ENCODE measurements at places on chromosomes 12 and 14.

- no peak for DNase-seq
These were observed 78.9 kb downstream of the EMP1 start for GRCh38 chr12:13275241-13276085.

DNA sequence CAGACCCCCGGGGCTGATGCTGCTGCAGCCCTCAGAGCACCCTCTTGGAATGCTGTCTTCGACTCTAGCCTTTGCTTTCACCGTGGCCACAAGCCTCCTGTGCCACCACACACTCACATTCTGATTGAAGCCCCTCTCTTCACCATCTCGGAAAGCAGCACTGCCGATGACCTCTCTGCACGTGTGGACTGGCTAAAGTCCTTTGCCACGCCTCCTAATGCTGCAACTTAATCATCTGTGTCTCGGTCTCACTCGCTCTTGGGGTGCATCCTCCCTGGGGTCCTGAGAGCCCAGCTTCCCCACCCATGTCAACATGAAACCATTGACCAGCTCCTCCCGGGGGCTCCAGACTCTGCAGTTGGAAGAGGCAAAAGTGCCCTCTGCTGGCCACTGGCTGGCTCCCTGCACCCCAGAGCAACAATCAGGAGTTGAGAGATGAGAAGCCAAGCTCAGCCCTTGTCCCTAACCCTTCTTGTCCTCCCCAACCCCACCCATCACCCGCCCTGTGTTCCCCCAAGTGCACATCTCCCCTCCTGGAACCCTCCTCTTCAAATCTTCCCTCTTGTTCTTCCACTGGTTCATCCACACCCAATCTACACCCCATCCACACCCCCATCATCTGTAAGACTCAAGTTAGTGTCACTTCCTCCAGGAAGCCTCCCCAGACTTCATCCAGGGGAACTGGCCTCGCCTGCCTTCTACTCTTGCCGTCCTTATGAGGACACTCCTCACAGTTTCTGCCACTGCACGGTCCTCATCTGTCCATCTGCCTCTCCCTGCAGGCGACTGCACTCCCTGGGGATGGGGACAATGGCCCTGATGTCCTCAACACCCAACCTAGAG lies 23.6 kb upstream of the FAM181A start:
- DNase-seq: peak; percentile 7

GRCh38 chr14:104979758-104980610 lies 1.8 kb upstream of the AHNAK2 start:
- DNase-seq: no peak

DNA sequence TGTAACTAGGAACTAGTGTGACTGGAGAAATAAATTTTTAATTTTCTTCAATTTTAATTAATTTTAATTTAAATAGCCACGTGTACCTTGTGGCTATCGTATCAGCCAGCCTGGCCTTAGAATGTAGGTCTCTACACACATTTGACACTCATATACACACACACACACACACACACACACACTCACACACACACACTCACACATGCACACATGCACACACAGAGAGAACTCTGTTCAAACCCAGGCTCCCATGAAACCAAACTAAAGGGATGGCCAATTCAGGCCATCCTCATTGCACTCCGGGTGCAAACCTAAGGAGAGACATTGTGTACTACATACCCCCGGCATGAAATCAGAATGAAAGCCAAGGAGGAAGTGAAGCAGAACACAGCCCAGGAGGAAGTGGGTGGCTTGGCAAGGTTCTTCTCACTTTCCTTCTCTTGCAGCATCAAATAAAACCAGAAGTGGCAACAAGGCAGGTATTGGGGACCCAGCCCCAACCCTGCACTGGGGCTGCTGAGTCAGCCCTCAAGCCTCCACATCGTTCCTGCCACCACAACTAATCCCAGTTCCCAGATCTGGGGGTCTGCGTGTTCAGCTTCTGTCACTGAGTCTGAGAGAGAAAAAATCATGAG lies 26.2 kb upstream of the CHPT1 start:
- DNase-seq: peak; percentile 54

DNA sequence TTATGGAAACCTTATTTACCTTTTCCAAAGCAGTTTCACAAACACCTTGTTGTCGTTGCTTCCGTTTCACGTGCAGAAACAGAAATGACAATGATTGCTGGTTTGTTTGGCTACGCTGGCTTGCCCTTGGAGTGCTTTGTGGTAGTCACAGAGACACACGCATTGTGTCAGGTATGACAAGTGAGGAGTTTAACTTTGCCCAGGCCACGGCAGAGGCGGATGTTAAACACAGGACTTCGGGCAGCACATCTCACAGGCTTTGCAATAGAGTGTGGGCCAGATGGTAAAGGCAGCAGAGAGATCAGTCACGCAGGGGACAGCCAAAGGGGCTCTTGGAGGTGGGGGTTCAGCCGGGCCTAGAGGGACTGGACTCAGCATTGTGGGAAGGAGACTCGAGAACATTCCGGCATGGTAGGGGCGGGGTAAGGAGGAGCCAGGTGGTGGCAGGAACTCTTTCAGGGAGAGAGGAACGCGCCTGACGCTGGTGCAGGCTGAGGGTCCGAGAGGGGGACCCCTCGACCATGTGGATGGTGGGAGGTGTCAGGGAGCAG lies 59.8 kb upstream of the KCNA1 start:
- no peak for DNase-seq

DNA sequence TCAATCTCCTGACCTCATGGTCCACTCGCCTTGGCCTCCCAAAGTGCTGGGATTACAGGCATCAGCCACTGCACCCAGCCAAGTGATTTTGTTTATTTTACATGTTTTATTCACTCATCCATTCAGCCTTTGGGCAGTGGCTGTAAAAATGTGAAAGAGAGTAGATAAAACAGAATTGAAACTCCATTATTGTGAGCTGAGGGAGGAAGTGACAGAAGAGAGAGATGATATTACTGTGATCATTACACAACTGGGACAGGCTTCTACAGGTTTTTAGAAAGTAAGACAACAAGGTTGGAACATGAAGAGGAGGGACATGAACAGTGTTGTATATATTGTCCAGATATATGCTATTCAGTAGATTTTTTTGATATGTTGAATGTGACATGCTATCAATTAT lies 25.0 kb downstream of the CREBL2 start:
- DNase-seq: no peak

DNA sequence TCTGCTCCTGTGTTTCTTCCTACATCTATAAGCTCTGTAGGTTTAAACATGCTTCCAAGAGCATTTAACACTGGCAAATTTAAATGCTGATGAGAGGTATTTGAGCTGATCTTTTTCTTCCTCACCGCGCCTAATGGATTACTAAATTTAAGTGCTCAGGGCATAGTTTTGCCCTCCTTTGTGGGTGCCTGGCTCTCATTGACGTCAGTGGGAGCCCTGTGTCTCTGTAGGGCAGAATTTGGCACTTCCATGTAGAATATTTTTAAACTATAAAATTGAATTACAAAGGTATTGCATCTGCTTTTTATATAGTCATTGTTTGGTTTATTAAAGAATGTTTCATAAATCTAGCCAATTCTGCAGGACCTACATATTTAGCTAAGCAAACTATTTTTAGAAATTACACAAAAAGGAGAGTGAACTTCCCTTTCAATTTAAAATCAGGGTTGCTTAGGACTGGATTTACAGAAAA lies 444.8 kb downstream of the AEBP2 start:
- DNase-seq: no peak

DNA sequence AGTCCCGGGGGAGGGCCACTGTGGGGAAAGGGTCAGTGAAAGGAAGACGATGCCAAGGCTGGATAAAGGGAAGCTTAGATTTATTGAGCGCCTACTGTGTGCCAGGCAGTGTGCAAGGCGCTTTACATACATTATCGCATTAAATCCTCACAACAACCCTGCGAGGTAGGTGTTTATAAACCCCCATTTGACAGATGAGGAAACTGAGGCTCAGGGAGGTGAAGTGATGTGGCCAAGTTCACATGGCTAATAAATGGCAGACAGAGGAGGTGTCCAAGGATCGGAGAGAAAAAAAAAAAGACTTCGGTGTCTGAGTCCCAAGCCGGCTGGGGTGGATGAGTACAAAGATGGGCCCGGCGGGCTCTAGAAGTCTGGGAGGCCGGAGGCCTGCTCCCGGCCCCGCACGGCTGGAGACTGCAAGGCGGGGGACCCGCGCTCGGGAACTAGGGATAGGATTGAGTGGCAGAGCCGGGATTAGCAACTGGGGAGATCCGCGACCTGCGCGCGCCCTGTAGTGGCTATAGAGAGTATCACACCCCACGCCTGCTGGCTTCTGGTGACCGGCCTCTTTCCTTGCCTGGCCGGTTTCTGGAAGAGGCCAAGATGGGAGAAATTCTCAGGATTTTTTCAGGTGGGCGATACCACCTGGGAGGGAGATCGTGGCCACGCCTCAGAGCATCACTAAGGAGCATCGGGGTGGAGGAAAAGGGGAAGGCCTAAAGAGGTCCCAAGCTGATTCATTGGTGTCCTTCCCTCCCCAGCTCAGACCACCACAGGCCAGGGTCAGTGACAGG lies 3.9 kb downstream of the DDN start:
- peak; percentile 71 for DNase-seq

DNA sequence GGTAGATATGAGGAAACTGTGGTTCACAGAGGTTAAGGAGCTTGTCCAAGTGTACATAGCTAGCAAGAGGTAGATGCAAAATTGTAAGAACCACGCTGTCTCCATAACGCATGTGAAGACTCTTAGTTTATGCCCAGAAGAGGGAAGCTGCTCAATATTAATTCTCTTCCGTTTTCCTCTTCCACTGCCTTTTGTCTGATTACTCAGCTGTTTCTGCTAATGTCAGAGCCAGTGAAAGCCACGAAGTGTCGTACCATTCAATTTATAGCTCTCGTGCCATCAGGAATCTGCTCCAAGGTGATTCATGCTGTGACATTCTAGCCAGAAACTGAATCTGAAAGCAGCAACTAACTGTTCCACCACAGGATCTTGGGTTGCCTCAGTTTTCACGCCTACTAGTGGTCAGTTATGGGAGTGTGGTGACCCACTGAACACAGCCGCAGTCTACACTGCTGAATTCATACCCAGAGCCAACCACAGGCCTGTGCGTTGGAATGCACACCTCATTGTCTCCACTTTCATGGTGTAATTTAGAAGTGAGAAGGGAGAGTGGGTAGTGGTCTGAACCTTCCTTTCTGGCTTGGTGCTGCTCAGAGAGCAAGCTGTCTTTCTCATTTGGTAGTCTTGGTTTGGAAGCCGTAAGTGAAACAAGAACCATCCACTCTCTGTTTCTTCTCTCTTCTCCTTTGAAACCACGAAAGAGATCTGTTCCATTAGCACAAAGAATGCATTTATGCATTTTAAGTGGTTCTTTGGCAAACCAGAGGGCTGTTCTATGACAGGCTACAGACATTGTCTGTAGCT lies 74.2 kb upstream of the NAP1L1 start:
- peak; percentile 94 for DNase-seq

DNA sequence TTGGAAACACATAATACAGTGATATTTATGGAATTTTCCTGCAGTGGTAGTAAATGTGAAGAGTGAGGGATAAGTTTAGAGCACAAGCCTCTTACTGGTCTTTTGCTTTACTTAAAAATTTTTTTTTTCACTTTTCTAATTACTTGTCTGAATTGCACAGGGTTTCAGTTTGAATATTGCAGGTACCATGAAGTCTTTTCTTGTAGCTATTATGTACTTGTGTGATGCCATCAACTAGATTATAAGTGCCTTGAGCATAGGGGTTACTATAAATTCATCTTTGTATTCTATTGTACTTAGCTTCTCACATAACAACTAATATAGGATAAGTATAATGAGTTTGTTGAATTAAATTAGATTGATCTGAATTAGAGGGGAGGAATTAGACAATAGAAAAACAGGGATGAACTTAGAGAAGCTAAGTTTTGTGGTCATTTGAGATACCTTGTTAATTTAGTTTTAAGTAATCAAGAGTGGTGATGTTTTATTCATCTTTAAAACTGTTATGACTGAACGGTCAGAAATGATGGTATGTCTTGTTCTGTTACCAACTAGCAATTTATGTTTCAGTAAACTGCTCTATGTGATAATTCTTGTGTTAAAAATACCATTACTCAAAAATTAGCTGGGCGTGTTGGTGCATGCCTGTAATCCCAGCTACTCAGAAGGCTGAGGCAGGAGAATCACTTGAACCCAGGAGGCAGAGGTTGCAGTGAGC lies 42.1 kb downstream of the CCDC91 start:
- DNase-seq: no peak

DNA sequence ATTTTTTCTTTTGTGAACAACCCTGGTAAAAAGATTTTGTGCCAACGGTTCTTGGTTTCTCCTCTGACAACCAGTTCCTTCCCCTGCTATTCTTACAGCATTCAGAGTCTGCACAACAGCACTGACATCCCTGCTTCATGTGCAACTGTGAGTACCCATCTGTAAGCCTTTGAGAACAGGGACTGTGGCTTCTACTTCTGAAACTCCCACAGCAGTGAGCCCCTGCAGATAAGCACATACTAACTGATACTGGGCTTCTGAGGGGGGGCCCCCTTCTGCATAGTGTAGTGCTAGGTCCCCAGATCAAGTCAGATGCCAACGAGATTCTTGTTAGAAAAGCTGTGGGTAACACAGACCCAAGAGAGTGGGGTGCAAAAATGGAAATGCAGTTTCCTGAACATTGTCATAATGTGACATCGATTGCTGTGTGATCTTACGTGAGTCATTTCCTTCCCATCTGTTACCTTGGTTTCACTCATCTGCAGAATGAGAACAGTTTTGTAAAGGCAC lies 11.1 kb upstream of the NINJ2 start:
- DNase-seq: peak; percentile 96

GRCh38 chr12:96371790-96372699 lies 28.2 kb downstream of the CDK17 start:
- no peak for DNase-seq

DNA sequence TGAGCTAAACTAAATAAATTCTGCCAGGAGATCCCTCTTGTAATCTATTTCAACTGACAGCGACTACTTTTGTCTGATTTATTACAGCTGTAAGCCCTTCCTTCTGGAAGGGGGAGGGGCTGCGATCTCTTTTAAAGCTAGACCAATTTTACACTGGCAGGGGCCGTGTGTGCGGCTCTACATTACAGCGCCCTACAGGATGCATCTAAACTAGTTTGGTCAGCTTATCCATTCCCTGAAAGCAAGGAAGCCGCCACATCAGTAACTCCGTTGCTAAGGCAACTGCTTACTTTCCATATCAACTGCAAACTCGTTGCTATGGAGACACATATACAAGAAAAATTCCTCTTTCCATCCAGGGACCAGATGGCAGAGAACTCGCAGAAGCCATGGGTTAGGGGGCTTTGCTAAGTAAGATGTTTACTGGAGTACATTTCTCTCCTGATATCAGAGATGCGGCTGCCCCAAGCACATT lies 17.4 kb downstream of the FOXN3 start:
- peak; percentile 11 for DNase-seq

DNA sequence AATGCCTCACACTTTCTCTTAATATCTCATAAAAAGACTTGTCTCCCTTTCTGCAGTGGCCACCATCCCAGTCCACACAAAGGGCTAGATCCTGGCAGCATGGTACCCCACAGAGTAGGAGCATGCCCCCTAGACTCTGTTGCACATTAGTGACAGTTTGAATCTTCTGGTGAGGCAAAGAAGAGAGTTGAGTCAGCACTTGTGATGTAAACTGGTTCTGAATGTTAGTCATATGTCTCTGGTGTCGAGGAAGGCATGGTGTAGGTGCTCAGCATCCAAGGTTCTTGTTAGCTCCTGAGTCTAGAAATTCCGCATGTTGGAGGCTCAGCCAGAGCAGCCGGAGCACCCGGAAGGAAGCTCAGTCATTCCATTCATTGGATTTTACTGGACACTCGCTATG lies 9.8 kb downstream of the TTC9 start:
- peak; percentile 26 for DNase-seq
